Stimulated activated CD8-positive, alpha-beta memory T cell treated with anti-CD3 and anti-CD28 coated beads, Interleukin-7, amount 100 ng/mL, for 4 hours (primary cell): ENCODE measurements at places on chromosomes 1 and 21.

- DNase-seq: peak; percentile 3
Measured at GRCh38 chr1:200558866-200559459, 61.6 kb downstream of the KIF14 start.

DNA sequence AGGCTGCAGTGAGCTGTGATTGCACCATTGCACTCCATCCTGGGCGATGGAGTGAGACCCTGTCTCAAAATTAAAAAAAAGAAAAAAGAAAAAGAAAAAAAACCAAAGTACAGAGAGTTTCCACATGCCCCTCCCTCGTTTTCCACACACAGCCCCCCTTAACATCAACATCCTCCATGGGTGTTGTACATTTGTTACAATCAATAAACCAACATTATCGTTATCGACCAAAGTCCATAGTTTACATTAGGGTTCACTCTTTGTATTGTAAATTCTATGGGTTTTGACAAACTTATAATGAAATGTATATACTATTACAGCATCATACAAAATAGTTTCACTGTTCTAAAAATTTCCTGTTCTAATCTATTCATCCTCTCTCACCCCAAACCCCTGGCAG lies 15.9 kb upstream of the TINAGL1 start:
- DNase-seq: no peak

DNA sequence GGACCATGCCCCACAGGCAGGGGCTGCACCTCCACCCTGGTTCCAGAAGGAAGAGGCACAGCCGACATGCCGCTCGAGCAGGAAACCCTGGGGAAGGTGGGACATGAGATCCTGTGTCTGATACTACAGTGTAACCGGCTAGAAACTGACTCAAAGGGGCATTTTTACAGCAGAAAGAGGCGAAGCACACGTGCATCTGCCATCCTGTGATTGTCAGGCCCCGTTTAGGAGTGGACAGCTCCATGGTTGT lies 62.7 kb downstream of the SIK1 start:
- DNase-seq: no peak

- DNase-seq: peak; percentile 2
Measured at GRCh38 chr1:111139324-111139955, 453 bp downstream of the DRAM2 start.

GRCh38 chr1:157992031-157992832 lies 1.2 kb upstream of the KIRREL1 start:
- DNase-seq: no peak

DNA sequence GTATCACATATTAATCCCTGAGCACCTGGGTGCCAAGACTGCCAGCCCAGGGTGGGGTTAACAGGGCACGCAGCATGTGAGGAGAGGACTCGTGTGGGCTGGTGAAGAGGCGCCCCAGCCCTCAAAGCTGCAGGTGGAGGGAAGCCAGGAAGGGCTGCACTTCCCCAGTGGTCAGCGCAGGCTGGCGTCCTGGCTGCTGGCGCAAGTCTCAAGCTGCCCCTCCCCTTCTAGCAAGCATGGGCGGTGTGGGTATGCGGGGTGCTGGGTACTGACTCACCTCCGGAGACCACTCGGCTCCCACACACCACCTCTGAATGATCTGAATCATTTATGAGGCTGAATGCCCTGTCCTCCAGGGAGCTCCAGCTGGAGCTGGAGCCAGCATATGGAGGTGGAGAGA lies 44.0 kb downstream of the EIF2D start:
- peak; percentile 49 for DNase-seq

DNA sequence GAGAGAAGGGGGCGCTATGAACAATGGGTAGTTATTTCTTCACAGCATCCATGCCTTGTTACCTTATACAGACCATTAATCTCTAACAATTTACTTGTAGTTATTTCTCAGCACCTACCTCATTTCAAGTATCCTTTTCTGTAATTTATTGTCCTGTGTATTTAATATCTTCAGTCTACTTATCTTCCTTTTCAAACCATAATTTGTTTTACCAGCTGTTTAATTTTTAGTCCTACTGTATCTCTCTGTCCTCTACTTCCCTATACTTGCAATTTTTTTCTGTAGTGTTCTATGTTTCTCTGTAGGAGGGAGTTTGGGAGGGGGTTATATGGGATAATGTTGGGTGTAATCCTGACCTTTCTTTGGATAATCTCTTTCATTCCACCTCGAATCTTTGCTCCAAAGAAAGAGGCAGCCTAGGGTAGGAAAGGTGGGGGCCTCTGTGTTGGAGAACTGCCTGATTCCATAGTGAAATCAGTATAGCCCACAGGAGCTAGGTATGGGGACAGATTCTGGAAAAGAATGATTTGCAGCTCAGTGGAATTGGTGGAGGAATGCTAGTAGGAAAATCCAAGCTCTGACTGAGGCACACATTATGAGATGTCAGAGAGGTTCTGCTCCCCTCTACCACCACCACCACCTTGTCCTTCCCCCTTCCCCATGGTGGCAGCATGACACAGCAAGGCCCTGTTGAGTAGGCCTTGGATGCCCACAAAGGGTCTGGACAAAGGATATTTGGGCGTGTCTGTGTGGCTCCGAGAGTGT lies 642 bp downstream of the MLLT11 start:
- DNase-seq: no peak

GRCh38 chr1:179803104-179803503 lies 60.0 kb downstream of the FAM163A start:
- DNase-seq: no peak

DNA sequence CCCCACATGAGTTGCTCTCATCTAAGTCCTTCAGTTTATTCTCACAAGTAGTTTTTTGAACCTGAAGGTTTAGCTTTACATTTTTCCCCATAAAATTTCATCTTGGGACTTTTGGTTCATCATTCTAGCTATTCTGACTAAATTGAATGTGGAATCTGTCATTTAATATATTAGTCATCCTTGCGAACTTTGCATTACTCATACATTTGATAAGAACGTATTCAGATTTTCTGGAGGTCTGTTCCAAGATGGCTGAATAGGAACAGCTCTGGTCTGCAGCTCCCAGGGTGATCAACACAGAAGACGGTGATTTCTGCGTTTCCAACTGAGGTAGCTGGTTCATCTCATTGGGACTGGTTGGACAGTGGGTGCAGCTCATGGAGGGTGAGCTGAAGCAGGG lies 59.8 kb upstream of the CSF1 start:
- no peak for DNase-seq

DNA sequence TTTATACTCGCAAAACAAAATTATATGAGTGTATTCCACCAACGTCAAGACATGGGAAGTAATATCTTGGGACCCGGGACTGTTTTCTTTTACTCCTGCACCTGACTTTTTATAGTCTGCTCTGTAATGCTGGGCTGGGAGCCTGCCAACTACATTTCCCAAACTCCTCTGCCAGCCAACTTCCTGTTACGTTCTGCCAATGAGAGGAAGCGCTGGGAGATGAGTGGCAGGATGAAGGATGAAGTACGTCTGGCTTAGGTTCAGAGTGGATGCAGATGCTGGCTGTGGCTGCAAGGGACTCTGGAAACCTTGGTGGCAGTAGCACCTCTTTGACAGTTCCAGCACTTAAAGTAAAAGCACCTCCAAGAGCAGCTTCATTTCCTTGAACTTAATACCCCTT lies 59.6 kb downstream of the USP24 start:
- no peak for DNase-seq

GRCh38 chr1:179036844-179037465 lies 11.3 kb downstream of the FAM20B start:
- no peak for DNase-seq

DNA sequence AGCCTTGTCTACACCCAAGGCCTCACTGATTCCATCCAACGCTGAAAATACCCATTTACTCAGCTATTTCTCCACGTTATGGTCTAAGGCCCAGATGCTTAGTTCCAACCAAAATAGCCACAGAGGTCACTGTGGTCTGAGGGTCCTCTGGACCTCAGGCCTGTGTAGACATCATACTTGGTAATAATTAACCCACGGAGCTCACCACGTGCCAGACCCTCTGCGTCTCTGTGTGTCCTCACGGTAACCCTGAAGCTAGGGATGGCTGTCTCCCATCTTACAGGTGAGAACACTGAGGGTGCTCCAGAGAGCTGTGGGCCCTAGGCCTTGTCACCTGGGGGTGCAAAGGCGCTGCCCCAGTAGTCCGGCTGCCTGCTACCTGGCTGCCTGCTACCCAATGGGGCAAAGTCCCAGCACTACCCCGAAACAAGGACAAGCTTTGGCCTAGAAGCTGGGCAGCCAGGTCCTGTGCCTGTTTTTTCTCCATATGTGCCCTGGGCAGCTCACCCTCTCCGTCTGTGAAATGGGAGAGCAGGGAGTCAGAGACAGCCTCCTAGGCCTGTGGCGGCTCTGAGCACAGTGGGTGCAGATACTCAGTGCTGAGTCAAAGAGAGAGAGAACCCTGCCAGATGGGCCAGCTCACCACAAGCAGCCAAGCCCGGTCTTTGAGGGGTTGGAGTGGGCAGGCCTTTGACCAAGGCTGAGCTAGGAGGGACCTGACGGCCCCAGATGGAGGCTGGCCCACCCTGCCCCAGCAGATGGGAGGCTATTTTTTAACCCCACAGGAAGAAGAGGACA lies 17.0 kb upstream of the RUNX3 start:
- no peak for DNase-seq

- DNase-seq: peak; percentile 58
Measured at GRCh38 chr21:41361786-41362604, at the start of gene MX2. MX2 (plus strand) TSS chr21:41362027; CDS start chr21:41376907, 14,880 bp downstream.

DNA sequence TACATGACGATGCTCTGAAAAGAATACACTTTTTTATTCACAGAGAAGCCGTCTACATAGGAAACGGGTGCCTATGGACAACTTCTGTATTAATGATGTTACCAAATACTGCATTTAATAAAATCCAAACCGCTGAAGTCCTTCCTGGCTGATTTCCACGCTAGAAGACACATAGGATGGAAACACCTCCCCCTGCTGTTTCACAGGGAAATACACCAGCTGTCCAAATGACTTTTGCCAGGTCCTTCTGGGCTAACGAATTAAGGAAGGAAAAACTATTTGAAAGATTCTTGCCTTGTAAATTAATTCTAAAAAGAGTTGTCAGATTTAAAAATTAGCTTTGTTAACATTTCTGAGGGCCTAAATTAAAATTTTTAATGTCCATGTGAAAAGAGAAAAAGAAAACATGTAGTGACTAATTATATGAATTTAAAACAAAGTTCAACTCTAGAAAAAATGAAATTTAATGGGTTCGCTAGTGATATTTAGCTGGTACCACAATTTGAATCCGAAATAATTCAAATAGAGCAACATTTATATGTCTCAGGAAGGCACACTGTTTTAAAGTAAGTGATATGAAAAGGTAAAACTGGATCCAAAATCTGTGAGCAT lies 146.0 kb downstream of the RERE start:
- DNase-seq: no peak

DNA sequence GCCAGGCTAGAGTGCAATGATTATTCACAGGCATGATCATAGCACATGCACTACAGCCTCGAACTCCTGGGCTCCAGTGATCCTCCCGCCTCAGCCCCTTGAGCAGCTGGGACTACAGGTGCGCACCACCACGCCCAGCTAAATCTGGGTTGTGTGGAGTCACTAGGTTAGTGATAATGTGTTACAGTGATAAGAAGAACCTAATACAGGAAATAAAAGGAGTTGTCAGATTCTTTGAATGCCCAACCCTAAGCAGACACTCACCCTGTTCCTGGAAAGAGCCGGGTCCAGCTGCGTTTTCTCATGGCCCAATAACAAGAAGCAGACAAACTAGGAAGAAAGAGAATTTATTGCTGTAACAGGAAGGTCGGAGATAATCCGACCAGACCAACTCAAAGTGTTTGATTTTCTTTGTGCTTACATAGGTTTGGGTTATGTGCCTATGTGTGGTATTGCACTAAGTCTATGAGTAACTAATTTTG lies 8.8 kb downstream of the IFNGR2 start:
- no peak for DNase-seq

DNA sequence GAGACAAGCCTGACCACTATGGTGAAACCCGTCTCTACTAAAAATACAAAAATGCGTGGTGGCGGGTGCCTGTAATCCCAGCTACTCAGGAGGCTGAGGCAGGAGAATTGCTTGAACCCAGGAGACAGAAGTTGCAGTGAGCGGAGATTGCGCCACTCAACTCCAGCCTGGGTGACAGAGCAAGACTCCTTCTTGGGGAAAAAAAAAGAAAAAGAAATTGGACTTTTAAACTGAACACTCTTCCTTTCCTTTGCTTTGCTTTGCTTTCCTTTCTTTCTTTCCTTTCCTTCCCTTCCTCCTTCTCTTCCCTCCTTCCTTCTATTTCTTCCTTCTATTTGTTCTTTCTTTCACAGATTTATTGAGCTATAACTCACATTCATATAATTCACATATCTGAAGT lies 43.3 kb upstream of the PUM1 start:
- DNase-seq: no peak

GRCh38 chr1:52153010-52153409 lies 11.1 kb downstream of the ZFYVE9 start:
- no peak for DNase-seq

DNA sequence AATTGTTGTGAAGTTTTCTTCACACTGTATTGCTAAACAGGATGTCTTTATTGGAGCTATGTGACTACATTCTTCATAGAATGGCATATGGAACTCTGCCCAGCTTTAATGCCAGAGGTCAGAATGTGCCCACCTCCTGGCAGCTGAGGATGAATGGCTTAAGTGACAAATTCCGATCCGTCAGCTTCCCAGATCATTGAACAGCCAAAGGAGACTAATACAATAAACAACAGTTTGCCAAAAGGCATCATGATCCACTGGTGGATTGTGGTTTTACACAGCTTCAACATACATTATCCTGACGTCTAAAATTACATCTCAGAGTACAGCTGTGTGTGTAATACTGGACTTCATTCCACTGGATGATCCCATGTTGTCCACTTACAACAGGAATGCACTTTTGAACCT lies 68.7 kb upstream of the C1orf105 start:
- DNase-seq: no peak

DNA sequence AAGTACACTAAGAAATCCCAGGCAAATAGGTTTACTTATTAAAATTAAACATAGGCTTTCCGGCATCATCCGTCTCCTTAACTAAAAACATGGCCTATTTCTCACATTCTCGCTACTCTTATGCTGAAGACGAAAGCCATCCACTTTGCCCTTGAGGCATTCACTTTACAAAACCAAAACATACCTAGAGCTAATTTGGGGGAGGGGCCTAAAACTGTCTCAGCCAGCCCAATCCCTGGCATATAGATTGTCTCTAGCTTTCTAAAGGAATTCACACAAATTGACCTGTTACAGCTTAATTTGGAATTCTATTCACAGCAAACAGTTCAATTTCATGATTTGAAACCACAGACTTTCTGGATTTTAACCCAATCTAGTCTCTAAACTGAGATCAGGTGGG lies 34.8 kb downstream of the SLC35D1 start:
- DNase-seq: no peak

DNA sequence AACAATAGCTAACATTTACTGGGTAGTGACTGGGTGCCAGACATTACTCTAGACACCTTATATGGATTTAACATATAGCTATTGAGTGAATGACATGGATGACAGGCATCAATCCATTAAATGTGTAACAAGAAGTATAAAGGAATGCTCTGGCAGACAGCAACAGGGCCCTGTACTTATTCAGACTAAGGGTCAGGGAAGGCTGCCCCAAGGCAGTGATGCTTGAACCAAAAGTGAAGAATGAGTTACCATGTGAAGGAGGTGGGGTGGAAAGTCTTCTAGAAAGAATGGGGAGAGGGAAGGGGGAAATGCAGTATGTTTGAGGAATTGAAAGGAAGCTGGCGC lies 8.3 kb upstream of the PTPRF start:
- no peak for DNase-seq

- no peak for DNase-seq
Measured at GRCh38 chr1:48771561-48771960, 5.1 kb downstream of the BEND5 start.

GRCh38 chr21:38849776-38850175 lies 44.0 kb downstream of the ETS2 start:
- no peak for DNase-seq
